Right atrium auricular region (tissue), 2 donors: ENCODE measurements at places on chromosomes 12 and 14. TPM values are rescaled to one million over a fixed set of nuclear protein-coding genes. Genes with fewer than 3 reads are reported as not detected.

Gene LRRC10
- 3.1 TPM for total RNA-seq

Gene CDH24
- 1.4 TPM for total RNA-seq

Gene EFS
- total RNA-seq: 4.1 TPM

Gene FAM181A
- total RNA-seq: not detected

Gene CACNA1C
- 83.1 TPM for total RNA-seq
